Hair follicle dermal papilla cell (primary cell): ENCODE measurements at places on chromosomes 7 and 10. TPM values are rescaled to one million over a fixed set of nuclear protein-coding genes. Genes with fewer than 3 reads are reported as not detected.

Gene NAMPT
- total RNA-seq = 30.6 and 51.9 TPM in 2 replicates

Gene ADCY1
- 0.81 and 0.85 TPM in 2 replicates for total RNA-seq

Gene LRRTM3
- total RNA-seq = not detected in 2 replicates

Gene GBF1
- 58.5 and 67.0 TPM in 2 replicates for total RNA-seq

Gene KCND2
- total RNA-seq = 0.65 and 2.4 TPM in 2 replicates

Gene TMEM196
- not detected in 2 replicates for total RNA-seq

Gene ASAH2
- 0.12 and 0.49 TPM in 2 replicates for total RNA-seq

Gene PLAC9
- 17.2 and 21.5 TPM in 2 replicates for total RNA-seq
